ENCODE measurements at places on chromosomes 7 and 10. TPM values are rescaled to one million over a fixed set of nuclear protein-coding genes. Genes with fewer than 3 reads are reported as not detected.

STEAP4 gene
- total RNA-seq = 11.3 TPM

HTR7 gene
- total RNA-seq = not detected

AEBP1 gene
- total RNA-seq = not detected

FAM241B gene
- total RNA-seq = 25.2 TPM

SFRP5 gene
- total RNA-seq = 0.20 TPM

KEL gene
- not detected for total RNA-seq

KNDC1 gene
- 1.2 TPM for total RNA-seq

PDAP1 gene
- 87.2 TPM for total RNA-seq

NPC1L1 gene
- total RNA-seq = 46.0 TPM

ZNF282 gene
- total RNA-seq = 40.3 TPM

LRRC18 gene
- not detected for total RNA-seq

CCDC186 gene
- total RNA-seq = 12.8 TPM

ALOX5 gene
- 57.0 TPM for total RNA-seq

RNLS gene
- total RNA-seq = 7.1 TPM

HYAL4 gene
- not detected for total RNA-seq

FAM25C gene
- not detected for total RNA-seq

ZNF33B gene
- 16.9 TPM for total RNA-seq

SPDYE11 gene
- not detected for total RNA-seq
